NT2/D1 (cell line): ENCODE measurements at places on chromosomes 5 and 9.
A peak's percentile ranks its signal among the peaks of the same experiment; 100 is the strongest.

DNA sequence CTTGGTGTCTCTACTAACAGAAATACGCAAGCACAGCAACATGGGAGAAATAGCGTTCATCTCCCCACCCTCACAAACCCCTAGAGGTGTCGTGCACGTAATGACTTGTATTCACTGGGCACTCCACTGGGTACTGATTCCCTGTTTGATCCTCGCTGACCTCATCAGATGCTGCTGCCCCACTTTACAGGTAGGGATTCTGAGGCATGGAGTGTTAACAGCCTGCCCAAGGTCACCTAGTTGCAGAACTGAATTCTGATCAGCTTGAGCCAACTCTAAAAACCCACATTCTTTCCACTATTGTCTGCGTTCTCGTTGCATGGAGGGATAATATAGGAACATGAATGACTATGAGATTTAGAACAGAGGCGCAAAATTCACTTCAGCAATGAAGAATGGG lies 96.3 kb downstream of the TRIO start:
- DNase-seq, result no peak

GRCh38 chr5:141508440-141508797 lies 19.5 kb downstream of the PCDHGC5 start:
- DNase-seq, result no peak

- DNase-seq, result no peak
Observed at GRCh38 chr9:107809871-107810460, 320.4 kb upstream of the KLF4 start.

DNA sequence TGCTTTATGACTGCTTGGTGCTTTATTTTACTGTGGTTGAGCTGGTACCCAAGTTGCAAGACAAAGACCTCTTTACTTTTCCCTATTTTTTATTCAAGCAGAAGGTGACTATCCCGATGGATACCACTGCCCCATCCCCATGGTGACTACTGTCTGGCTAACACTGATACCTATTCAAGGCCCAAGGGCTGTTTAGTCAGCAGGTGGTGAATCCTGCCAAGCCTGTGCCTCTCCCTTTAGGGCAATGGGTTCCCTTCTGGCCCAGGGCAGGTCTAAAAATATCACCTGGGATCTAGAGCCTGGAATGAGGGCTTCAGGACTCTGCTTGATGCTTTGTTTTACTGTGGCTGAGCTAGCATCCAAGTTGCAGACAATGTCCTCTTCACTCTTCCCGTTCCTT lies 510.0 kb upstream of the GRAMD2B start:
- no peak for DNase-seq

DNA sequence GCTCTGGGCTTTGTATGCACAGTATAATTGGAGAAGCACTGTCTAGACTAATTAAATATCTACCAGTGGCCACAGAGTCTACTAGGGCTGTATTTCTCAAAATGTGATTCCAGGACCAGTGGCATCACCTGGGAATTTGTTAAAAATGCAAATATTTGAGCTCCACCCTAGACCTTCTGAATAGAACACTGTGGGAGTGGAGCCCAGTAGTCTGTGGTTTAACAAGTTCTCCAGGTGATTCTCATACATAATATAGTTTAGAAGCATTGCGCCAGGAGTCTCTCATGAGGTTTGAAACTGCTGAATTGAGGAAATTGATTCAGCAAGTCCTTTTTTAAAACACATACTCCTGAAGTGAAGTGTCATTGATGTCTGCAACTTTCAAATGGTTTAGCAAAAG lies 74.7 kb downstream of the FCHO2 start:
- no peak for DNase-seq

DNA sequence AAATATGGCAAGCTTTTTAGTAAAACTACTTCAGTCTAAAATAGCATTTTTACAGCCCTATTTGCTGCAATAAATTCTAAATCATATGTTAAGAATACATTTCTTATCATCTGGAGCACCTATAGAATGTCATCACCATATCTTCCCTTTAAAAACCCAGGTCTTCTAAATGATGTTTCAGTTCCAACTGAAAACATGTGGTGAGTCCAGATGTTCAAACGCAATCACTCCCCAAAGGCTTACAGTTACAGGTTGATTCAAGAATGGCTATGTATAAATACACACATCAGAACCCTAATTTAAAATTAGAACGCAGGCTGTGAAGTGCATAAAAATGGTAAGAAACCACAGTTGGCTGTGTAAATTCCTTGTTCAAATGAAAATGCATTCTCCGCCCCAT lies 796.3 kb downstream of the MAT2B start:
- no peak for DNase-seq

- no peak for DNase-seq
Observed at GRCh38 chr9:21611891-21612290, 129.8 kb upstream of the IFNE start.

GRCh38 chr5:134092875-134093274 lies 21.6 kb upstream of the TCF7 start:
- no peak for DNase-seq

DNA sequence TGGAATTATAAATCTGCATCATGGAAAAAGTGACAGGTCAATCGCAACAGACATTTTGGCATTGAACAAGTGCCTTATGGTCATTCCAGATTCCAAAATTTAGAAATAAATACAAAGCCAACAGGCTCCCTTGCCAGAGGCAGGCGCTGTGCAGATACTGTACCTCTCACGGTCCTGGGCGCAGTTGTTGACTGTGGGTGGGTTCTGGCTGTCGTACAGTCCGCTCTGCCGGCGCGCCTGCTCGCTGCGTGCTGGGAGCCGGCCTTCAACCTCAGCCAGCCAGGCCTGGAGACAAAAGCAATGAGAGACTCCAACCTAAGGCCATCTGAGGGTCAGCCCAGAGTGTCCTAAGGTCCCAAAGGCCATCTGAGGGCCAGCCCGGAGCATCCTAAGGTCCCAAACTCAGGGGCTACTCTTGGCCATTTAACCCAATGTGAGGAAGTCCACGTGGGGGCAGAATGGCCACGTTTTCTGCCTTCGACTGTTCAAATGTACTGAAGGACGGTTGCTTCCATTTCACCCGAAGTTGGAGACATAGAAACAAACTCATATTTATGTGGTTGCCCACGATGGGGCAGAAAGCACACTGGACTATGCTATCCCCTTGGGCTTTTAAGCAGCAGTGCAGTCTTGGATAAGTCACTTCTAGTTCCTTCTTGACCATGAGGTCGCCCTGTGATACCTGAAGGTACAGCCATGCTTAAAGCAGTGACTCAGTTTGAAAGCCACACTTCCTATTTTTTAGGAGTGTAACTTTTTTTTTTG lies 65.2 kb downstream of the USP20 start:
- no peak for DNase-seq

DNA sequence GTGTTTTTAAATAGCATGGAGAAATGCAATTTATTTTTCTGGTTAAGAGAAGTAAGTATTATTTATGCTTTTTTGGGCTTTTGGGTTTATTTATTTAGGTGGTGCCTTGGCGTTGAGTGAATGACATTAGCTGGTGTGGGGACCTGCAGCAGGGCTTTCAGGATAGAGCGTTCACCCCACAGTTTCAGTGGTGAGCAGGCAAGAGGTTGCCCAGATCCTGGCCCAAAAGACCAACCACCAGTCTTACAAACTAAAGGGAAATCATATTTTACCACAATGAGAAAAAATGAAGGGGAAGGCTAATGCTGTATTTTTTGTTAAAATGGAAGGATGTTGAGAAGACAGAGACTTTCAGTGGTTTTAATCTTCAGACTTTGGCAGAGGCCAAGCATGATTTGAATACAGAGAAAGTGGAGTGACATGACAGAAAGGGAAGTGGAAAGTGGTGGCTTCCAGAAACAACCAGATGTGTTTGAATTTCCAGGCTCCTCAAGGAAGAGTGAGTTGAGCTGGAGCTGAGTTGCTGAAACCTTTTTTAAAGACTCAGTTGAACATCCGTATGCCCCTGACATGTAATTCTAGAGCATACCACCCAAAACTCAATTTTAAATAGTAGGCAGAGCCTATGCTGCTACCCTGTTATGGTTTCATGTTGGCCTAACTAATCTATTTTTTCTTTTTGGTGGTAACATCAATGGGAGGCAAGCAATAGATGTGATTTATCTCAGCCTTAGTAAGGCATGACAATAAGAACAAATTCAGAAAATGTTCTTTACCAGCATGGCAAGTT lies 94.8 kb downstream of the AOPEP start:
- DNase-seq, result no peak

- no peak for DNase-seq
Observed at GRCh38 chr5:116517488-116517887, 57.1 kb downstream of the SEMA6A start.

DNA sequence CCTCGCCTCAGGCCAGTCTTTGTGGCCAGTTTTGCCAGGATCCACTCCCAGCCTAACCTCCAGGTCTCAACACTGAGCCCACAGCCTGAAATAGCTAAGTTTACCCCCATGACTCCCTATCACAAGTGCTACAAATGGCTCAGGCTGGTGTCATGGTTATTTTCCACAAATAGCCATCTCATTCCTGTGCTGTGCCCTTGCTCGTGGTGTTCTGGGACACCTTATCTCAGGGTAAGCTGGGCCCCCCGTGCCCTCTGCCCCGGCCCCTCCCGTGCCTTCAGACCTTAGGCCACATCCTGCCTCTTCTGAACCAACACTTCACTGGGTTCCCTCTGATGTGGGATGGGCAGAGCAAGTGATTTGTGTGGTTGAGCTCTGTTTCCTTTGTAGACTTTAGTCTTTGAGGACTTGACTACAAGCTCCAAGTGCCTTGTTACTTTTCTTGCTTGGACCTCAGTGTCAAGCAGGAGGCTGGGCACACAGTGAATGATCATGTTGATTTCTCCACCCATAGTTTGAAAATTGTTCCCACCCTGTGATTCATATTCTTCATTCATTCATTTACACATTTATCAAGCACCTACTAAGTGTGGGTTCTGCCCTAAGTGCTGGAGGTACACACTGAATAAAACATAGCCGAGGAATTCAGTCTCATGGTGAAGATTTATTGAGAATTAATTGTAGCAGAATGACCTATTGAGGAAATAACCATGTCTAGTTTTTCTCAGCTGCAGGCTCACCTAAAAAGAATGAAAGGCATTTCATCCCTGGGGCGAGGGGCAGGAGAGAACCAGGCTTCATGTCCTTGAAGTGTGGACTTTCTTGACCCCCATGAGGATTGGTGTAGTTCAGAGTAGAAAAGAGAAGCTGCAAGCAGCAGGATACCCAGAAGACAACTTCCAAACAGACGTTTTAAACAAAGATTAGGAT lies 84.5 kb upstream of the CTNNA1 start:
- no peak for DNase-seq

- no peak for DNase-seq
Observed at GRCh38 chr9:136529516-136530460, 16.1 kb downstream of the NOTCH1 start.

- no peak for DNase-seq
Observed at GRCh38 chr9:8757881-8758280, 958.3 kb upstream of the DMAC1 start.

- DNase-seq, result peak; percentile 36
Observed at GRCh38 chr5:150410524-150411244, 2.0 kb downstream of the CD74 start.

DNA sequence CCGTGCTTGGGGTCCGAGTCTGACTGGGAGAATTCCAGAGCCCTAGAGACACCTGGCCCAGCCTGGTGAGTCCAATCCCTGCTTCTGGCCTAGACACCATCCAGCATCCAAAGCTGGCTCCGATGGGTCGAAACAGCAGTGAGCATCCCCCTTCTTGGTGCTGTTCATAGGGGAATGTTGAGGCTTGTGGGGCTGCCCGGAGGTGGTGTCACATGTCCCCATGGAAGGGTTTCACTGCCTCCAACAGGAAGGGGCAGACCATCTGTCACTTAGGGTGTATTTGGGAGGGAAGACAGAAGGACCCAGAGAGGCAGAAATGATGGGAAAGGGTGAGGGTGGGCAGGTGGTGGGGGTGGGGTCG lies 13.9 kb downstream of the C9orf50 start:
- no peak for DNase-seq

GRCh38 chr5:167177736-167178135 lies 1113.7 kb upstream of the WWC1 start:
- DNase-seq, result no peak

DNA sequence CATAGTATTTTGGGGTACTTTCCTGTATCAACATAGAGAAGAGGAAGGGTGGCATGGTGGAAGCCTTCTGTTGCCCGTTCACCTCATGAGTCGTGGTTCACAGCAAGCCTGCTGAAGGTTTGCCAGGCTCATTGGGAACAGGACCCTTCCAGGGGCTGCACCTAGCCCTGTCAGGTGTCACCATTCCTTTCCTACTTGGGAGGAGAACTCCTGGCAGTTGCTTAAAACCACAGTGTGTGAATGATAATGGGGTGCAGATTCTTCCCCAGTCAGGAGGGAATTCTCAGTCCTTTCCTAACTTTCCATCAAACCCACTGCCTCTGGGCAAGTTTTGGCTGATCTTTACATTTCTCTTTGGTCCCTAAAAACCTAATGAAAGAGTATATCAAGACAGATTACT lies 99.4 kb upstream of the CTNND2 start:
- DNase-seq, result no peak

GRCh38 chr5:59955241-59955640 lies 61.7 kb upstream of the PDE4D start:
- DNase-seq, result no peak

DNA sequence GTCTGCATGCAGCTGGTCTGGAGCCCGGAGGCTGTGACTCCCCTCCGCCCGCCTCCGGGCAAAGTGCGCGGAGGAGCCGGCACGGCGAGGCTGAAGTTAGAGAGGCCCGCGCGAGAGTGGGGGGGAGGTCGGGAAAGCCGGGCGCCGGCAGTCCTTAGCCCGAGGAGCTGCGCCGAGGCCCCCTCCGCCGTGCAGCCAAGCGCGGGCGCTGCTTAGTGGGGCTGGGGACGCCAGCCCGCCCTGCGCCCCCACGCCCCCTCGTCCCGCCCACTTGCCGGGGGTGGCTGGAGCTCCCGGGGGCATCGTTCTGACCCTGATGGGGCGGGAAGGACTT lies 403 bp downstream of the NINJ1 start:
- DNase-seq, result no peak

GRCh38 chr5:41203033-41203432 lies 10.3 kb downstream of the C6 start:
- DNase-seq, result no peak

GRCh38 chr9:127746959-127747569 lies 12.0 kb upstream of the TOR2A start:
- DNase-seq, result no peak

GRCh38 chr9:91516081-91516480 lies 92.4 kb upstream of the NFIL3 start:
- DNase-seq, result no peak

DNA sequence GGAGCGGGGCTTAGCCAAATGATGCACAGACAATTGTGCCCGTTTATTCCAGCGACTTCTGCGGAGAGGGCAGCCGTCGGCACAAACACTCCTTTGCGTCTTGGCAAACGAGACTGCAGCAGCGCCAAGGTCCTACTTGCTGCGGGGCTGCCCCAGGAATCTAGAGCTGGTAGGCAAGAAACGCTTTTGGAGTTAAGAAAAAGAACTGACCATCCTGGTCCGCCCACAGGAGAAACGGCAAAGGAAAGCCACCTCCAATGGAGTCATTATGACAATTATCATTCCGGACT lies 2.3 kb downstream of the RXFP3 start:
- DNase-seq, result no peak

GRCh38 chr5:36728697-36729543 lies 122.5 kb downstream of the SLC1A3 start:
- peak; percentile 40 for DNase-seq
